Activated naive CD4-positive, alpha-beta T cell treated with anti-CD3 and anti-CD28 coated beads, Interleukin-2, amount 10 ng/mL, durations not matched to agents 7 days and 5 days (primary cell): ENCODE measurements at places on chromosomes 3 and 15.

DNA sequence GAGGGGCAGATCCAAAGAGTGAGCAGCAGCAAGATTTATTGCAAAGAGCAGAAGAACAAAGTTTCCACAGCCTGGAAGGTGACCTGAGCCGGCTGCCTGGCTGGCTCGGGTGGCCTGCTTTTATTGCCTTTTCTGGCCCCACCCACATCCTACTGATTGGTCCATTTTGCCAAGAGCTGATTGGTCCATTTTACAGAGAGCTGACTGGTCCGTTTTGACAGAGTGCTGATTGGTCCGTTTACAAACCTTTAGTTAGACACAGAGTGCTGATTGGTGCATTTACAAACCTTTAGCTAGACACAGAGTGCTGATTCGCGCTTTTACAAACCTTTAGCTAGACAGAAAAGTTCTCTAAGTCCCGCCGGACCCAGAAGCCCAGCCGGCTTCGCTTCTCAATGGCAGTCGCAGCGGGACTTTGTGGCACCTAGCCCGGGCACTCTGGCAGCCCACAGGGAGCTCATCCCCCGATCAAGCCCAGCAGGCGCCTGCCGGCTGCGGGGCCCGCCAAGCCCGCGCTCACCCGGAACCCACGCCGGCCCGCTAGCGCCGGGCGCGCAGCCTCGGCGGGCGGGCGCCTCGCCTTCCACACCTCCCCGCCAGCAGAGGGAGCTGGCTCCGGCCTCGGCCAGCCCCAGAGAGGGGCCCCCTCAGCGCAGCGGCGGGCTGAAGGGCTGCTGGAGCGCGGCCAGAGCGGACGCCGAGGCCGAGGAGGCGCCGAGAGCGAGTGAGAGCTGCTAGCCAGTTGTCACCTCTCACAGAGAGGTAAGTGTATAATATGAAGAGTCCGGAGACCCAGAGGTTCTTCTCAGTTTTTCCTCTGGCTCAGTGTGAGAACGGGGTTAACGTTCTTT is 339.2 kb downstream of the CHL1 start:
- H3K27me3 ChIP-seq, result no peaks in the 10 kb centered on the region
- H3K36me3 ChIP-seq, result no peaks in the 10 kb centered on the region
- no peak overlapping the region for H3K27ac ChIP-seq
- DNase-seq, result no peak
- H3K4me1 ChIP-seq, result no peaks in the 10 kb centered on the region

- H3K36me3 ChIP-seq, result no peaks in the 10 kb centered on the region
- peaks cover 26% of the 10 kb centered on the region for H3K27me3 ChIP-seq
- DNase-seq, result no peak
- no peak overlapping the region for H3K4me3 ChIP-seq
- H3K27ac ChIP-seq, result no peak overlapping the region
Measured at GRCh38 chr3:11759996-11760395, 86.7 kb downstream of the TAMM41 start.

DNA sequence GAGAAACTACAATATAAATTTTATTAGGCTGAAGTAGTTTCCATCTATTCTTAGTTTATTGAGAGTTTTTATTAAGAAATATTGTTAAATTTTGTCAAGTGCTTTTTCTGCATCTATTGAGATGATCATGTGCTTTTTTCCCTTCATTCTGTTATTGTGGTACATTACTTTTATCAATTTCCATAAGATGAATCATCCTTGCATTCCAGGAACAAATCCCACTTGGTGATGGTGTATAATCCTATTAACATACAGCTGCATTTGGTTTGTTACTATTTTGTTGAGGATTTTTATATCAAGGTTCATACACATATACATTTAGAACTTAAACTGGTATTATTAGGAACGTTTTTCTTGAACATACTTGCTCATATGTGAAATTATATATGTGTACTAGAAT is 199.8 kb downstream of the TBC1D5 start:
- H3K4me3 ChIP-seq, result no peak overlapping the region
- H3K36me3 ChIP-seq, result peaks cover 3% of the 10 kb centered on the region
- H3K27me3 ChIP-seq, result no peaks in the 10 kb centered on the region
- H3K27ac ChIP-seq, result no peak overlapping the region

DNA sequence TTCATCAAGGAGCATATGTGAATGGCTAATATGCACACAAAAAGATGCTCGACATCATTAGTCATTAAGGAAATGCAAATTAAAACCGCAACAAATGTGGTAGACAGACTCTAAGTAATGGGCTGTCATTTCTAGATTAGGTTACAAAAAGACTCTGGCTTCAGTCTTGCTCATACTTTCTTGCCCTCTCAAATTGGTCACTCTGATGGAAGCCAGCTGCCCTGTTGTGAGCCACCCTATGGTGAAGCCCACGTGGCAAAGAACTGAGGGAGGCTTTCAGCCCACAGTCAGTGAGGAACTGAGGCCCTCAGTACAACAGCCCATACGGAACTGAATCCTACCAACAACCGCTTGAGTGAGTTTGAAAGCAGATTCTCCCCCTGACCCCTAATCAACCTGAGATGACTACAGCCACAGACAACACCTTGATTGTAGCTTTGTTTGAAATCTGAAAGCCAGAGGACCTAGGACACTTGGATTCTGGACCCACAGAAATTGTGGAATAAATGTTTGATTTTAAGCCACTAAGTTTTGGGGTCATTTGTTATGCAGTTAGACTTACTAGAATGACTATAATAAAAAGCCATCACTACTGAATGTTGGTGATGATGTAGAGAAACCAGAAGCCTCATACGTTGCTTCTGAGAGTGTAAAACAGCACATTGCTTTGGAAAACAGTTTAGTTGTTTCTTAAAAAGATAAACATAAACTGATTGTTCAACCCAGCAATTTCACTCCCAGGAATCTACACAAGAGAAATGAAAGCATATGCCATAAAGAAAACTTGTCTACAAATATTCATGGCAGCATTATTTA is 45.7 kb downstream of the EHHADH start:
- H3K4me1 ChIP-seq, result no peaks in the 10 kb centered on the region
- H3K4me3 ChIP-seq, result no peak overlapping the region
- no peak for DNase-seq
- no peaks in the 10 kb centered on the region for H3K36me3 ChIP-seq

DNA sequence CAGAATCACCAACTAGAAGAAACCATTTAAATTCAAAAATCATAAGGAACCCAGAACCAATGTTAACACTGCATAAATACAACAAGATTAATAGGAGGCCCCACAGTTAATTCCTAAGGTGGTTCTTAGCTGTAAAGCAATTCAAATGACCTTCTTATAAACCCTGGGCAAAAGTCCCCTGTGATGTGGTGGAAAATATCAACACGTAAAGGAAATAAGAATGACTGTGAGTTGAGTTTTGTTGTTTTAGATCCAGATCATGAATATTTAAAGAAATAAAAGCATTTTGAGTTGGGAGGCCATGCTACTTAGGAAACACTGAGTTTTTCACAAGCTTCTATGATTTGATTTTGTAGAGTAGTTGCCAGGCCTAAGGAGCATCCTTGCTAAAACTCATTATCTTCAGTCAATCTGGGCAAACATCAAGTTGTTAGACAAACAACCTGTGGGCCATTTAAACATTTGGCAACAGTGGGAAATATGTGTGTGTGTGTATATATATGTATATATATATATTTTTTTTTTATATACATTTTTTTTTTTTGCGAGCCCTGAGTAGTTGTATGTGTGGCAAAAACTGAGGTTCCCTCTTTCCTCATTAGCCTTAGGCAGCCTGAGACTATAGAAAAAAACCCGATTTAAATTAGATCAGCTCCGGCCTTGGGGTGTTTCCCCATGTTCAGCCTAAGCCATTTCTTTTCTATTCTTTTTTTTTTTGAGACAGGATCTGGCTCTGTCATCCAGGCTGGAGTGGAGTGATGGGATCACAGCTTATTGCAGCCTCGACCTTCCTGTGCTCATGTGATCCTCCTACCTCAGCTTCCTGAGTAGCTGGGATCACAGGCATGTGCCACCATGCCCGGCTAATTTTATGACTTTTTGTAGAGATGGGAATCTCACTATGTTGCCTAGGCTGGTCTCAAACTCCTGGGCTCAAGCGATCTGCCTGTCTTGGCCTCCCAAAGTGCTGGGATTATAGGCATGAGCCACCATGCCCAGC is 8.0 kb upstream of the PXK start:
- H3K4me3 ChIP-seq, result no peak overlapping the region
- H3K4me1 ChIP-seq, result peaks cover 28% of the 10 kb centered on the region
- no peak for DNase-seq
- H3K36me3 ChIP-seq, result peaks cover 3% of the 10 kb centered on the region
- peak overlapping the region; percentile 62 for H3K27ac ChIP-seq
- H3K27me3 ChIP-seq, result no peaks in the 10 kb centered on the region

DNA sequence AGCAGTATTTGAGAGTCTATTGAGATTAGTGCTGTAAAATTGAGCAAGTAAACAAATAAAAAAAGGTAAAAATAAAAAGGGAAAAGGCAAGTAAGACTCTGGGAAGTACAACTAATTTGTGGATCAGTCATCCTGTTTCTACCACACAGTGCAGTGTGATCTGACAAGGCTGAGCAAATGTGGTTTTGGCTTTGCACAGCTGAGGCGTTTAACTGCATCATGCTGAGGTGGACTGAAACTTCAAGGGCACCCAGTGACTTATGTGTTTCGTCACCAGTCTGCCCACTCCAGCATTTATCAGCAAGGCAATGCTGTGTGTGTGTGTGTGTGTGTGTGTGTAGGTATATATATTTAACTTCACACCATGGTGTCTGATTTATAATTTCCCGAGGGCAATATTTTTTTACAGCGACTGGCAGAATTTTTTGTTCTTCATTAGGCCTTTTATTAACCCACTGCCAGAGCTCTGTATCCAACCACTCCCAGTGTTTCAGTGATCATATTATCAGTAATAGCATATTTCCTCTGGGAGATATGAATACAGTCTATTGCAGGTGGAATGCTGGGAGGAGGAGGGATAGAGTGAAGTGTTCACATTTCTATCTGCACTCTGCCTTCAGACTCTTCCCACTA is 131.5 kb upstream of the SATB1 start:
- no peak overlapping the region for H3K4me3 ChIP-seq
- H3K36me3 ChIP-seq, result peaks cover 14% of the 10 kb centered on the region
- H3K4me1 ChIP-seq, result peaks cover 49% of the 10 kb centered on the region

GRCh38 chr3:79661896-79662295 is 105.9 kb downstream of the ROBO1 start:
- no peaks in the 10 kb centered on the region for H3K4me1 ChIP-seq
- no peak overlapping the region for H3K27ac ChIP-seq
- H3K4me3 ChIP-seq, result no peak overlapping the region
- no peak for DNase-seq

DNA sequence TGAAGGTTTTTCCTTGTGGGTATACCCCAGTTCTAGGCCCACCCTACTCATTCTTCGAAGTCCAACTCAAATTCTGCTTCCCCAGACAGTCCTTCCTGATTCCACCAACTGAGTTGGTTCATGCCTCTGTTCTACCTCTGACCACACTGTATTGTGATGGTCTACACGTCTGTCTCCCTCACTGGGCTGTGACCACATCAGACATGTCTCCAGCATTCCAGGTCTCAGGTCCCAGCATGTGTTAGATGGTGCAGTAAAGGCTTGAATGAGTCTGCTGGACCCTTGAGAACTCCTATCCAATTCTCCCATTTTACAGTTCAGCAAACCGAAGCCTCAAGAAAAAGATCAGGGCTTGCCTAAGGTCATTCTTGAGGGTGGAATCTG is 2.8 kb upstream of the ATP2B2 start:
- H3K4me1 ChIP-seq, result no peaks in the 10 kb centered on the region
- H3K36me3 ChIP-seq, result no peaks in the 10 kb centered on the region
- H3K4me3 ChIP-seq, result no peak overlapping the region
- H3K27me3 ChIP-seq, result peaks cover 56% of the 10 kb centered on the region
- DNase-seq, result no peak
- H3K27ac ChIP-seq, result no peak overlapping the region

- peaks cover 33% of the 10 kb centered on the region for H3K4me1 ChIP-seq
- peak overlapping the region; percentile 86 for H3K4me3 ChIP-seq
- H3K27ac ChIP-seq, result peak overlapping the region; percentile 94
- DNase-seq, result peak; percentile 58
Measured at GRCh38 chr15:82810061-82810889, 847 bp downstream of the WHAMM start.

DNA sequence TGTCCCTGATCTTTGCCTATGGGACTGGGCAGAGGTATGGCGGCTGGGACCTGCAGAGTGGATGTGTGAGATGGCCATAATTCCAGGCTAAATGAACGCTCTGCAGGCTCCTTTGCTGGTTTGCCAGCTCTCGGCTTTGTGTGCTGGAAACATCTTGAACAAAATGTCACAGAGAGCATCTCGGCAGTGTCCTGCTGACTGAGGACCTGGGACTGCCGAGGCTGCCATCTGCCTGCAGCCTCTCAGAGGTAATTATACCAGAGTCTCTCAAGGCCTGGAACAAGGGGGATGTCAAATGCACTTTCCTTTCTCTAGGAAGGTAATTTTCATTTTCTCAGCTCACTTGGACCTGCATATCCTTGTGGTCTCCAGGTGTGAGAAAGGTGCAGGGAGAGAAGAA is 354.2 kb downstream of the PDCD6IP start:
- no peak for DNase-seq
- H3K27ac ChIP-seq, result no peak overlapping the region
- H3K27me3 ChIP-seq, result no peaks in the 10 kb centered on the region
- H3K4me3 ChIP-seq, result no peak overlapping the region
- H3K4me1 ChIP-seq, result no peaks in the 10 kb centered on the region

GRCh38 chr3:56974247-56974930 is 86.1 kb upstream of the SPATA12 start:
- no peak overlapping the region for H3K27ac ChIP-seq
- DNase-seq, result no peak

DNA sequence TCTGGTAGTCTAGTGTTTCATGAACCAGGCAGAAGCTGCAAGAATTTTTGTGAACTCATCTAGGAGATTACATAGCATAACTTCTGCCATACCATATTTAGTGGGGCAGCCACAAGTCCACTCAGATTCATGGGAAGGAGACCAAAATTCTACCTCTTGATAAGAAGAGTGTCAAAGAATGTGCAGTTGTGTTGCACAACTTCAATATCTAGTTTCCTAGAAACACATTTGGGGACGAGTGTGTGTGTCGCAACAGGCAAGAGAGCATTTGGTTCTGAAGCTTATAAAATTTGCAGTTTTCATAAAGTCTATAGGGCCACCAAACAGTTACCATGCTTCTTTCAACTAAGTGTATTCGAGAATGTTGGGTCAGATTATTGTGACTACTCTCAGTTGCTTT is 115.3 kb downstream of the KCNH8 start:
- H3K27me3 ChIP-seq, result no peaks in the 10 kb centered on the region
- H3K36me3 ChIP-seq, result no peaks in the 10 kb centered on the region
- H3K4me3 ChIP-seq, result no peak overlapping the region
- no peaks in the 10 kb centered on the region for H3K4me1 ChIP-seq
- no peak for DNase-seq
- H3K27ac ChIP-seq, result no peak overlapping the region

- no peak overlapping the region for H3K27ac ChIP-seq
- H3K4me3 ChIP-seq, result no peak overlapping the region
- no peaks in the 10 kb centered on the region for H3K4me1 ChIP-seq
- peaks cover 22% of the 10 kb centered on the region for H3K36me3 ChIP-seq
- H3K27me3 ChIP-seq, result no peaks in the 10 kb centered on the region
Measured at GRCh38 chr15:75483961-75484360, 32.5 kb upstream of the SIN3A start.

- peaks cover 10% of the 10 kb centered on the region for H3K4me1 ChIP-seq
- DNase-seq, result peak; percentile 69
- H3K36me3 ChIP-seq, result no peaks in the 10 kb centered on the region
- H3K27ac ChIP-seq, result no peak overlapping the region
- peaks cover 42% of the 10 kb centered on the region for H3K27me3 ChIP-seq
Measured at GRCh38 chr3:182682263-182683241, 110.8 kb upstream of the ATP11B start.

GRCh38 chr3:134144694-134145093 is 106.0 kb downstream of the RYK start:
- no peak for DNase-seq
- H3K4me3 ChIP-seq, result no peak overlapping the region
- no peak overlapping the region for H3K27ac ChIP-seq
- H3K4me1 ChIP-seq, result no peaks in the 10 kb centered on the region
